Muscle of leg (tissue), 16 donors: ENCODE measurements at places on chromosomes 7 and 10. TPM values are rescaled to one million over a fixed set of nuclear protein-coding genes. Genes with fewer than 3 reads are reported as not detected.

The REPIN1 gene
- polyA plus RNA-seq = 77.9 TPM

The CLDN12 gene
- polyA plus RNA-seq = 18.4 TPM

The DPP6 gene
- polyA plus RNA-seq = 4.1 TPM

The KCNH2 gene
- 26.9 TPM for polyA plus RNA-seq

The FOXI2 gene
- polyA plus RNA-seq = 0.18 TPM

The PDK4 gene
- polyA plus RNA-seq = 14.7 TPM

The NKX2-3 gene
- 0.51 TPM for polyA plus RNA-seq

The ANKRD7 gene
- polyA plus RNA-seq = 0.27 TPM

The ZP3 gene
- polyA plus RNA-seq = 0.77 TPM

The ITIH5 gene
- polyA plus RNA-seq = 60.2 TPM

The UPK3BL1 gene
- 35.0 TPM for polyA plus RNA-seq

The ARL5B gene
- 22.4 TPM for polyA plus RNA-seq

The PKD2L1 gene
- 0.19 TPM for polyA plus RNA-seq

The FOXP2 gene
- 13.3 TPM for polyA plus RNA-seq

The LIPJ gene
- 0.10 TPM for polyA plus RNA-seq

The PPA1 gene
- 90.6 TPM for polyA plus RNA-seq

The PRF1 gene
- 1.6 TPM for polyA plus RNA-seq

The PLAU gene
- 28.7 TPM for polyA plus RNA-seq

The KLHL7 gene
- 29.6 TPM for polyA plus RNA-seq

The ASB15 gene
- 3.0 TPM for polyA plus RNA-seq

The OTUD1 gene
- polyA plus RNA-seq = 20.7 TPM

The HOGA1 gene
- polyA plus RNA-seq = 0.76 TPM

The CNPY1 gene
- not detected for polyA plus RNA-seq

The CDC14C gene
- not detected for polyA plus RNA-seq

The PON3 gene
- polyA plus RNA-seq = 4.1 TPM

The FKBP9 gene
- polyA plus RNA-seq = 167 TPM

The MUC3A gene
- 0.12 TPM for polyA plus RNA-seq
